Thyroid gland (tissue), 4 donors: ENCODE measurements at places on chromosomes 3 and 15. TPM values are rescaled to one million over a fixed set of nuclear protein-coding genes. Genes with fewer than 3 reads are reported as not detected.

Gene IMPG2
- 0.24 TPM for total RNA-seq

Gene PGBD4
- total RNA-seq = 1.3 TPM

Gene PLSCR5
- total RNA-seq = not detected

Gene SLC22A13
- total RNA-seq = not detected

Gene DGKG
- total RNA-seq = 25.6 TPM

Gene C2CD4B
- 1.6 TPM for total RNA-seq

Gene PLA2G4E
- not detected for total RNA-seq

Gene PLAAT1
- 10.1 TPM for total RNA-seq

Gene CPEB1
- 4.9 TPM for total RNA-seq

DNA sequence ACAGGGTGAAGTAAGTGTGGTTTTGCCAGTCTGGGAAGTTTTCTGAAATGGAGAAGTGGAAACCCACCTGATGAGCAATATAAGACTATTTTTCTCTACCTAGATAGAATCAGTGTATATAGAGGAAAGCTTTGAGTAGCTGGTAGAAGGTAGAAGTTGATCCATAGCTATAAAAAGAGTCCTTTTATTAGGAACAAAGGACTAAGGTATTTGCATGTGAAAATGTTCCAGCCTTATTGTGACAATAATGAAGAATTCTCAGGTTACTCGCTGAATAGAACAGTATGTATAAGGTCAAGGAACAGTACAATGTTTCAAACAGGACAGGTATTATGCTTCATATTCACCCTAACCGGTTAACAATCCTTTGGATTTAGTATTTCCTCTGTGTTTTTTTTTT, 972.2 kb downstream of the OTOL1 start:
- no peak for DNase-seq

DNA sequence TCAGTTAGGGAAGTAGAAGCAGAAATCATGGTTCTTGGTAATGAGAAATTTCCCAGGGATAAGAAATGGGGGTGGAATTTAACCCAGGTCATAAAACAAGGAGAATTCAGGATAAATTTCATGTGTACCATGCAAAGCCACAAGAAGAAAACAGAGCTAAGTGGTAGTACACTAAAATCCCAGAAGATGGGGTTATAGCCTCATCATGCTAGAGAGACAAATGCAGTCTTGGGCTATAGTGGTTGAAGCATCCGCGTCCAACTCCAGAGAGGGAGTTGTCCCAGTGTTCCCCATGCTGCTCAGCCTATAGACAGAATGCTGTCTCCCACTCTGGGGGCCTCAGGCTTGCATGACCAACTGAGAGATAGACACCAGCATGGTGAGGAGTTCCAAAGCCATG, 36.2 kb upstream of the CLRN1 start:
- DNase-seq = no peak

- DNase-seq = no peak
Observed at GRCh38 chr15:52218371-52218770, 27.2 kb upstream of the GNB5 start.

DNA sequence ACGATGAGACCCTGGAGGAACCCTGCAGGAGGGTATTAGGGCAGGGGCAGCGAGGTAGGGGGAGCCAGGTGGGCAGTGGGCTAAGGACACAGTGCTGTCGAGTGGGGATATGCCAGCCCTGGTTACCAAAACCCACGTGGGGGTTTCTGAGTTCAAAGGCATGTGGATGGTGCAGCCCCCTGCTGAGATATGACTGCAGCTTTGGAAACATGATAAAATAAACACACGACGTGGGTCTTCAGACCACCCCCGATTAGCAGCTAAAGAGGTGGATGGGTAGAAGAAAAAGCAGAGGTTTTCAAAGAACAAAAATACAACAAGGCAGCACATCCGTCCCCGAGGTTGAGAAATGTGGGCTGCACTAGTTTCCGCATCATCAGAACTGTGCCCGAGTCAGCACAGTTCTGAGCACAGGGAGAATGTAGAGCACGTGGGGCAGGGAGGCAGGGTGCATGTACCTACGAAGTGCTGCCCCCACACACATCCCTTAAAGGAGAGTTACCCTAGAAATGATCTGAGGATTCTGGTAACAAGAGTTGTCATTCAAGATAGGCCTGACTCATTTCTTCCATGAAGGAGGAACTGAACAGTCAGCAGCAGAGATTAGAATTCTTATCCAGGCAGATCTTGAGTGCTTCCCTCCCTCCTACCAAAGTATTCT, 121.3 kb downstream of the RPLP1 start:
- no peak for DNase-seq

- peak; percentile 73 for DNase-seq
Observed at GRCh38 chr3:190076601-190077394, 43.9 kb downstream of the P3H2 start.

GRCh38 chr15:62050115-62050514, 10.1 kb downstream of the VPS13C start:
- no peak for DNase-seq

- no peak for DNase-seq
Observed at GRCh38 chr3:158249183-158249582, 139.3 kb downstream of the RSRC1 start.

GRCh38 chr15:81507831-81508230, 133.8 kb upstream of the TMC3 start:
- no peak for DNase-seq

DNA sequence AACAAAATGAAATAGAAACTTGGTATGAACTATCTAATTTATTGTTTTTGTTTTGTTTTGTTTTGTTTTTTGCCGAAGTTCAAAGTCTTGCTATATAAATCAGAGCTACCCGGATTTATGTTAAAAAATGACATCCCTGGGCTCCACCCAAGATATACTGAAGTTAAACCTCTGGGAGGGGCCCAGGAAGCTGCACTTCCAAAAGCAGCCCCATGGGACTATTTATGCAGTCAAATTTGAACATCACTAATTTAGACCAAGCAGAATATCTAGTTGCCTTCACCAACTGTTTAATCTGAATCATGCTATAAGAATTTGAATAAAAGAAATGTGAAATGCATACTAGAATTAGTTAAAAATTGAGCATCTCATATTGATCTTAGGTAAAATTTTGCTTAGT, 32.2 kb downstream of the PEX5L start:
- DNase-seq = no peak
